Right renal cortex interstitium (tissue), 3 donors: ENCODE measurements at places on chromosomes 6 and 20. TPM values are rescaled to one million over a fixed set of nuclear protein-coding genes. Genes with fewer than 3 reads are reported as not detected.
A peak's percentile ranks its signal among the peaks of the same experiment; 100 is the strongest.

GRCh38 chr6:45420083-45420908 lies 42.6 kb upstream of the SUPT3H start:
- DNase-seq, result no peak

DNA sequence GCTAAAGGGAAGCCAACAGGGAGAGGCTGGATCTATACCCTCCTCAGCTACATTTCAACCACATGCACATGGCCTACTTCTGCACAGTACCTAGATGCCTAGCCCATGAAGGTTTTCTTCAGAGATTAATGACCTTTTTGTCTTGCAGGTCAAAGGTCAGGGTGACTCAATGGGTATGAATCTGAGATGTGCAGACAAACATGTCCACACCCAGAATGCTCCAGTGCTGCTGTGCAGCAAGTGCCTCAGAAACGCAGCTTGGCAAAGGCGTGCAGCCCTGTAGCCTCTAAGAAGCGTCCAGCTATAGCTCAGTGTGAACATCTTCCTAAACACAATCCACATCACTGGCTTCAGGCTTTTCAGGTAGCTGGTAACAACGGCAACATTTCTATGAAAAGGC lies 24.4 kb downstream of the MAP1LC3A start:
- DNase-seq, result no peak

The PDYN gene
- polyA plus RNA-seq, result 0.75 TPM

The TREML2 gene
- polyA plus RNA-seq, result 0.04 TPM

The RBCK1 gene
- 70.9 TPM for polyA plus RNA-seq

The CNKSR3 gene
- 58.6 TPM for polyA plus RNA-seq

The GJA10 gene
- polyA plus RNA-seq, result not detected

GRCh38 chr6:82364087-82365015 lies 734 bp downstream of the TPBG start:
- DNase-seq, result peak; percentile 41

DNA sequence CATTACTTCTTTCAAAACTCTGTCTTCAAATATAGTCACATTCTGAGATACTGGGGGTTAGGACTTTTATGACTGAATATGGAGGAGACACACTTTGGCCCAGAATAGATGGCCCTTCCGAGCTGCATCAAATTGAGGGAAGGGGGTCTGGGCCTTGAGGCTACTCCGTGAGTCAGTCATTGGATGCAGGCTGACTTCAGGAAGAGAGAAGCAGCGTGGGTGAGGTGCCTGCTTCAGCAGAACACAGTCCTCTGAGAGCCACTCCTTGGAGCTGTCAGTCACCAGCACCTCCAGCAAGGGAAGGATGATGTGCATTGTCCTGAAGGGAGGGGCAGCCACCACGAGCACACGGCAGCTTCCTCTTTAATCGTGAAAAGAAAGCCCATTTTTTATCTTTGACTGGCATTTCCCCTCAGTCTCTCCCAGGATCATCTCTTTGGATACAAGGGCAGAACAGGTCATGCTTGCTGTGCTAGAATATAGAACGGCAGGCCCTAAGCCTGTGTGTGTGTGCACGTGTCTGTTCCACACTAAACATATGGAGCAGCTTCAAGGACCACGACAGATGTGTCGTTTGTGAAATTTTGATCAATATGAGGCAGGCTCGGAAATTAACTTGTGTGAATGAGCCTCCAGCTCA lies 721.6 kb downstream of the KIF16B start:
- DNase-seq, result no peak

DNA sequence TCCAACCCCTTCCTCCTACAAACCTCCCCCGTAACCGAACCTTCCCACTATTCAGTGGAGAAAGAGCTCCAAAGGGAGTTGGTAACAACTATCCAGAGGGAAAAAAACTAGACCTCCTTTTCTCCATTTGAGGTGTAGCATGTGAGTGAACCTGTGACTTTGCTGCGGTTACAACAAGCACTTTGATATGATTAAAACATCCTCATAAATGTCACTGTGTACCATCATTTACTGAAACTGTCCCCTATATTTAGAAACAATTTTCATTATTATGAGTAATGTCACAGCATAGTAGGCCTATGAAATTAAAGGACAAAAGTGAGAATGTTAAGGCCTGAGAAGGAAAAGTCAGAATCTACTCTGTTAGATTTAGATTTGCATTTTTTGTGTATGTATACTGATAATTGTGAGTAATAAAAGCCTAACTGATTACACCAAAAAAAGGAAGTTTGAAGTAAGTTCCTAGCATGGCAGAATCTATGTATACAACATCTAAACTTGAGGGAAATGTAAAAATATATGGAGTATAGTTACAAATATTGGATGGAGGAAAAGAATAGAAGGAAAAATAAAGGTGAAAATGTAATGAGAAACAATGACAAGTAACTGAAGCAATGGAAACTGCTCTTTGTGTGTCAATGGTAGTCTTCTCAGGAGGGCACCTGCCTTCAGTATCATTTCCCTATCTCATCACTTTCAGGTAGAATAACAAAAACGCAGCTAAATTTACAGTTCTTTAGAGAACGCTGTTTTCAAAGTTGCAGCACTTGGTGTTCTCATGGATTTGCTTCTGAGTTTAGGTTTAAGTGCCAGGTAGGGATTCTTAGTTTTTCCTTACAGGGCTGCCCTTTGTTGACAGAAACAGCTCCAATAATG lies 145.9 kb downstream of the IMPG1 start:
- DNase-seq, result no peak

DNA sequence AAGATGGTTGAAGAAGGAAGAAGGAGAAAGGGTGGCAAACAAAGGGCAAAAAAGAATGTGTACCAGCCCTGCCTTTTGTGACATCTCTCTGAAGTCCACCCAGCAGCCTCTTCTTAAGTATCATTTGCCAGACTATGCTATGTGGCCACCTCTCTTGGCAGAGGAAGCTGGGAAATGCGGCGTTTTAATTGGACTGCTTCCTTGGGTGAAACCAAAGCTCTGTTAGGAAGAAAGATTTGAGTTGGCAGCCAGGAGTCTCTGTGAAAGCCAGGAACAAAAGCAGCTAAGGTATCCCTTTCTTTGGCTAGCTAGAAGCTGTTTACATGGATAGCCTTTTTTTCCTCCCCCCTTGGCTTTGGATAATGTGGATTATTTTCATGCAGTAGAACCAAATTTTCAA lies 67.5 kb upstream of the GTSF1L start:
- no peak for DNase-seq

DNA sequence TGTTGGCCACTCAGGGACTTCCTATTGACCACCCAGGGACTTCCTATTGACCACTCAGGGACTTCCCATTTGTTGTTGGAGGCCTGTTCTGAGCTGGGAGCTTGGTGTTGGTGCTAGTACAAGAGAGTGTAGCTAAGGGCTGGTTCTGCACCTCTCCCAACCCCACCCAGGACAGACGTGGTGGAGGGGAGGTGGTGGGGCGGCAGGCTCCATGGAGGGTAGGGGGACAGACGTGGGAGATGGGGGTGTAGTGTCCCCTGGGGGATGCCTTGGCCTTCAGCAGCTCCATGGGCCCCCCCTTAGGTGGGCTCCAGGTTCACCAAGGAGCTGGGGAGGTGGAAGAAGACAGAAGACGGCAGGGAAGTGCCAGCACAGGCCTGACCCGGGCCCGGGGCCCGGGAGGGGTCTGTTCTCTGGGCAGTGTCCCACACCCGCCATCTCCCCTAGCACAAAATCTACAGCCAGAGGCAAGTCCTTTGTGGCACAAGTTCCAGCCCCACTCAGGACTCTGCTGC lies 33.9 kb downstream of the CHRNA4 start:
- DNase-seq, result no peak

DNA sequence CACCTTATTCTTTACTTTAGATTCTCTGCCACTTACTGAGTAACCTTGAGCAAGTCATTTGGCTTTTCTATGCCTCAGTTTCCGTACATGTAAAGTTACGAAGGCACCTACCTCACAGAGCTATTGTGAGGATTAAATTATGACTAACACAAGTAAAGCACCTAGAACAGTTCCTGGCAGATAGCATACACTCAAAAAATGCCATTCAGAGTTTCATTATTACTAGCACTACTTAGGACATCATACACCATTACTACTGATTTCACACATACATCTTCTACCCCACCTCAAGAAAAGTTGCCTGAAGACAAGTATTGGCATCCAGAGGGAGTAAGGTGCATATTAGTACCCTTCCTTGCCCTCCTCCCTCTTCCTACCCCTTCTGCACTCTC lies 107.8 kb downstream of the OGFRL1 start:
- DNase-seq, result no peak

DNA sequence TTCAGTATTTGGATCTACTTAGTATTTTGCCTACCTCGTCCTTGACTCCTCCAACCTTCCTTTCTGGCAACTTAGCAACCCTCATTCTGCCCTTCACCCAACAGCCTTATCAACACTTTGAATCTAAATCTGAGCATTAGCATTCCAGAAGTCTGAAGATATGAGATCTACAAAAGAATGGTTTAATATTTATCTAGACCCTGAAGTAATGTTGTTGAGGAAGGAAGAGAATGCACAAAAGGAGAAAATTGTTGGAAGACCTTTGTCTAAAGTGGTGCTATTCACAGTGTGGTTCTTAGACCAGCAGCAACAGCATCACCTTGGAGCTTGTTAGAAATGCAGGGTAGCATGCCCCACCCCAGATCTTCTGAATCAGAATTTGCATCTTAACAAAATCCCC lies 198.2 kb upstream of the PLCB4 start:
- DNase-seq, result no peak

DNA sequence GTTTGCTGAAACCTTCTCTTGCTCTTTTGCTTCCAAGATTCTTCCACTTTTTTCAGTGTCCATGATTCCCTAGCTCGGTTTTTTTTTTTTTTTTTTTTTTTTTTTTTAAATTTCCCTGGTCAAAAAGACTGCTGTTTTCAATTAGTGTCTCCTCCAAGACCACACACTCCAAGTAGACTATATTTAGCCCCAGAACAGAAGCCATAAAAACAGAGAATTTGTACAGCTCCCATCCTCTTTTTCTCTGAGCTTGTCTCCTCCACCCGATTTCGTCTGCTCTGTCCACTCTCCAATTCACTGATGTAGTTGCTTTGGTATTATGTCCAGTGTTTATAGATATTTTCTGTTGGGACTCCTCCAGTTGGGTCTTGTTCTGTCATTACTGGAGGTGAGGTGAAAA lies 37.6 kb downstream of the RSPH3 start:
- DNase-seq, result no peak

The ZNFX1 gene
- 14.7 TPM for polyA plus RNA-seq

DNA sequence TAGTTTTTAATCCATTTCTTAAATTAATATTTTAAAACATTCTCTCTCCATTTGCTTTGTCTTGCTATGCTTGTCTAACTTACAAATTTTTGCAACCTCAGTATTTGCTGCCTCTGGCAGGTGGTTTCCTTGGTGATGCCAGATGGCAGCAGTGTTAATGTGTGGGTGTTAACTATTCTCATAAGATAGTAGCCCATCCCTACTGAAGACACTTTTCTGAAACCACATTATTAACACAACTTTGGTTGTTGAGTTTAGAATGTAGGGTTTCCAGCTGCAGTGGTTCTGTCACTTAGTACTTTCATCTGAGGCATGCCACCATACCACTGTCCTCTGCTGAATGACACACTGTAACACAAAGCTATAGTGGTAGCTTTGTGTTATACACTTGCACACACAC lies 75.1 kb downstream of the MYO6 start:
- DNase-seq, result no peak

The HLA-B gene
- polyA plus RNA-seq, result 97.2 TPM

The C20orf96 gene
- 36.5 TPM for polyA plus RNA-seq

DNA sequence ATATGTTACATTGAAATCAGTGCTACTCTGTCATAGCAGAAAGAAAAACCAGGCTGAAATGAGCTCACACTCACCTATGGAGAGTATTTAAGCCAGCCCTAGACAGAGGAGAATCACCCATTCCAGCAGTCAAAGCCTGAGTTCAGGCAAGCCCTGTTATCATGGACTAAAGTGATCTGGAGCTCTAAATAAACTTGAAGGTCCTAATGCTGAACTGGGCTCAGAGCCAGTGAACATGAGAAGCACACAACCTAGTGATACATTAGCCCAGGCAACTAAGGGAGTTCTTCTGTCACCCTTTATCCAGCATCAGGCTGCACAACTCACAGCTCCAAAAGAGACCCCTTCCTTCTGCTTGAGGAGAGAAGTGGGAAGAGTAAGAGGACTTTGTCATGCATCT lies 425.0 kb downstream of the COL12A1 start:
- no peak for DNase-seq

DNA sequence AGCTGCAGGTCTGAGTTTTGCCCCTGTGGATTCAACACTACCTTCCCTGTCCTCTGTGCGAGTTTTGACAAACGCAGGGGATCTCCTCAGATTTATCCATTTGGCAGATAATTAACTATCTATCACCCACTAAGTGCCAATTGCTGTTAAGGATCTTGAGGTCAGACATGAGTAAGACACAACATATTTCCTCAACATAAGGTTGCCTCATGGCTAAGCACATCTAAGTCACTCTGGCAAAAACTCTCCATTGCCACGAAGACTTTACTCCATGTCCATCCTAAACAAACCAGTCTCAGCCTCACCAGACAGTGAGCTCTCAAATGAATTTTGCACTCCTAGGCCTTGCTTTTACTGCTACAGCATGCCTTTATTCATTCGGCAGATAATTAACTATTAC lies 408.4 kb downstream of the MAFB start:
- no peak for DNase-seq

DNA sequence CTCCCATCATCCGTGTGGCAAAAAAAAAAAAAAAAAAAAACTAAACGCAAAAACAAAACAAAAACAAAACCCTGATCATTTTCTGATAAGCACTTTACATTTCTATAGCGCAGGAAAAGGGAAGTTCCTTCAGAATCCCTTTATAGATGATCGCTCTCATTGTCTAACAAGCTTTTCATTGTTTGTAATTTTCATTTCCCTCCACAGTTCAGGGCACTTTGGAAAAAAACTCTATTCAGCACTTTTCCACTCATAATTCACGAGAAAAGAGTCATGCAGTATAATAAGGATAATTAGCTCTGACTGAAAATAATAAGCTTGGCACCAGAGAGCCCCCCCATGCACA lies 89.4 kb upstream of the ATXN1 start:
- no peak for DNase-seq

The PBOV1 gene
- polyA plus RNA-seq, result 0.10 TPM

GRCh38 chr6:52503851-52504781 lies 72.7 kb downstream of the TRAM2 start:
- no peak for DNase-seq

The NFATC2 gene
- polyA plus RNA-seq, result 2.1 TPM

DNA sequence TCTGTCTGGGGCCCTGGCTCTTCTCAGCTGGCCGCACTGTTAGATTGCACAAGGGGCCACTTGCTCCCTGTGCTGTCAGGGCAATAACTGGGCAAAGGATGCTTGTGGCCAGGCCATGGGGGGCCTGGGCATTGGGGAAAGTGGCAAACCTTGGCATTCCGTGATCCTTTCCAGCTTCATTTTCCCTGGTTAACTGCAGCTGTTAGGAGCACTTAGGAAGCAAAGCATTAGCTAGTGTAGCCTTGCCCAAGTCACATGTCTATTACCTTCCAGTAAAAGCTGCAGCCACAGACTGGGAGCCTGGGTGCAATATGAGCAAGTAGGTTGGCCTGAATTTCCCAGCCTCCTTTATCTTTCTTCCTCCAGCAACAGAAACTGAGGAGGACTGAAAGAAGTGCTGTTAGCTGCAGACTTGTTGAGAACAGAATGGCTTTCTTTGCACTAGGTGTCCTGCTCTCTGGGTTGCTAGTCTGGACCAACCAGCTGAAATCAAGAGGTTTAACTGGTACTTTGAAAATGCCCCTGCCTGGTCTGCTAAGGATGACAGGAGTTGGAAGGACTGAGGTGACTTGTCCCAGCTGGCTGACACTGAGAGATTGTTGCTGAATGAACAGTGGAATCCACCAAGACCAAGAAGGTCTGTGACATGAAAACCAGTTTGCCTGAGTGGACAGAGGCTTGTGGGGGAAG lies 312.3 kb upstream of the SUPT3H start:
- no peak for DNase-seq

The RNF182 gene
- polyA plus RNA-seq, result 3.4 TPM

The CNBD2 gene
- polyA plus RNA-seq, result 0.56 TPM

The ZSCAN23 gene
- polyA plus RNA-seq, result 12.4 TPM

The ZKSCAN3 gene
- 9.0 TPM for polyA plus RNA-seq
